ENCODE measurements at places on chromosomes 5 and 9. TPM values are rescaled to one million over a fixed set of nuclear protein-coding genes. Genes with fewer than 3 reads are reported as not detected.

The LCN12 gene
- 0.44 TPM for total RNA-seq

The MACIR gene
- 9.3 TPM for total RNA-seq

The OLFM1 gene
- 3.2 TPM for total RNA-seq

DNA sequence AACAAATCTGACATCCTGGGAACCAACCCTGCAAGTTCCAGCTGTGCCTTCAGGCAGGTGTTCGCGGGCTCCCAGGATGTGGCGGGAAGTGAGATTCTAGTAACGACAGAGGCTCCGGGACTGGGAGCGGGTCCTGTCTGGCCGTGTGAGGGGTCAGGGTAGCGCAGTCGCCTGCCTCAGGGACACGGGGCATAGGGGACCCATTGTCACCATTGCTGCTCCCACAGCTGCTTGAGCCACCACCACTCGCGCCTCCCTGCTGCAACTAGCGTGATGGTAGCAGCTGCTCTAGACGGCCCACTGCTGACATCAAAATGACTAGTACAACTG is 468.5 kb downstream of the CDH9 start:
- no peak overlapping the region for H3K4me3 ChIP-seq
- no peak for DNase-seq
- H3K36me3 ChIP-seq, result no peaks in the 10 kb centered on the region

DNA sequence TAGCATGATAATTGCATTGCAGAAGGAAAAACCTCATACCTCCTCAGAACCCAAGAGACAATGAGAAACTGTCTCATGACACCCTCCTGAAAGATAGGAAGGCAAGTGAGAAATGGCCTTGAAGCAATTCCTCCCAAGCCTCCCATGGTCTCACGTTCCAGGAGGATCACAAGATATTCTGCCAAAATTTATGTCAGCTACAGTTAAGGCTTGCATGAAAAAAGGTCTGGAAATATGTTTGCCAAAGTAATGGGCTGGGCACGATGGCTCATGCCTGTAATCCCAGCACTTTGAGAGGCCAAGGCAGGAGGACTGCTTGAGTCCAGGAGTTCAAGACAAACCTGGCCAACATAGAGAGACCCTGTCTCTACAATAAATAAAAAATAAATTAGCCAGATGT is 12.6 kb upstream of the HOMER1 start:
- no peaks in the 10 kb centered on the region for H3K4me1 ChIP-seq
- no peak for DNase-seq
- no peak overlapping the region for H3K27ac ChIP-seq
- no peaks in the 10 kb centered on the region for H3K36me3 ChIP-seq
- no peaks in the 10 kb centered on the region for H3K27me3 ChIP-seq

GRCh38 chr9:77729177-77729576 is 81.1 kb upstream of the GNA14 start:
- no peaks in the 10 kb centered on the region for H3K27me3 ChIP-seq
- no peak overlapping the region for H3K27ac ChIP-seq
- H3K4me1 ChIP-seq, result peaks cover 10% of the 10 kb centered on the region
- H3K36me3 ChIP-seq, result peaks cover 21% of the 10 kb centered on the region
- no peak overlapping the region for H3K4me3 ChIP-seq

GRCh38 chr9:114375386-114376175 is 12.2 kb downstream of the AKNA start:
- H3K36me3 ChIP-seq, result peaks cover 44% of the 10 kb centered on the region
- no peak overlapping the region for H3K27ac ChIP-seq
- H3K4me1 ChIP-seq, result peaks cover 29% of the 10 kb centered on the region
- DNase-seq, result no peak

GRCh38 chr5:6266671-6267197 is 111.6 kb downstream of the MED10 start:
- no peak for DNase-seq
- H3K4me3 ChIP-seq, result no peak overlapping the region
- no peaks in the 10 kb centered on the region for H3K27me3 ChIP-seq

DNA sequence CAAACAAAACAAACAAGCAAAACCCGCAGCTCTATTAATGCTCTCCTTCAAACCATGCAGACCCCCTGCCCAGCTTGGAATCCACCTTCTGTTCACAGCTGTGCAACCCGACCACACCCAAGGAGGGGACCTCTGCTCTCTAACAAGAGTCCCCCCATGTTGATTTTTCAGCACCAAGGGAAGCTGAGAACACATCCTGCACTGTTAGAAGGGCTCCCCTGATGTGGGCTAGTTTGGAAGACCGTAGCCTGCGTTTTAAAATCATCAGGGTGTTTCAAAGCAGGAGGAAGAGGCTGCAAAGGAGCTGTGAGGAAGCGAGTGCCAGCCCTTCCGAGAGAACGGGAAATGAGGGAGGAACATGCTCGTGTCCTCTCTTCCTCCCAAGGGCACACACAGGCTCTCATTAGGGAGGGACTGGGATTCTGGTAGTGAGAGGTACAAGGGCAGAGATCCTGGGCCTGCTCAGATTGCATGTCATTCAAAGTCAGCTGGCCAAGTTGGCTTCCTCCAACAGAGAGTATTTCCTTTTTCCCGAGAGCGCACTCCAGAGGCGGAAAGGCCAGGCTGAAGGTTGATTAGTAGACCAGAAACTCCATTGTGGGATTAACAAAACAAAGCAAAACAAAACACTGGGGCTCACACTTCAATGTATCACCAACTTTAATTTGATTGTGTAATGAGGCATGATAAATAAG is 185.9 kb downstream of the SEMA6A start:
- H3K27me3 ChIP-seq, result no peaks in the 10 kb centered on the region
- H3K36me3 ChIP-seq, result no peaks in the 10 kb centered on the region
- no peak overlapping the region for H3K4me3 ChIP-seq
- peaks cover 2% of the 10 kb centered on the region for H3K4me1 ChIP-seq

DNA sequence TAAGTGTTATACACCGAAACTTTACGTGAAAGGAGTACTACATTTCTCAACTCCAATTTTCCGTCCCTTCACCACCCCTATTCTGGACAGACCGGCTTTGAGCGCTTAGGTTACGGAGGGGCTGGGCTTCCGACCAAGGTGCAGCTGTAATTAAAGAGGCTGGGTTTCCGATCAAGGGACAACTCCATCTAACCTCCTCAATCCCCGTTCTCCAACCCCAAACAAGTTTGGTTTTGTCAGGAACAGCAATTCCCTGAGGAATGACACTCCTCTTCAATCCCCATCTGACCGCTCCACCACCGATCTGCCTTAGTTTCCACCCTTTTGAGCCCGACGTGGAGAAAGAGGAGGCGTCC is 577 bp downstream of the TUT7 start:
- H3K4me3 ChIP-seq, result peak overlapping the region; percentile 86
- peak overlapping the region; percentile 98 for H3K27ac ChIP-seq
- H3K4me1 ChIP-seq, result peaks cover 4% of the 10 kb centered on the region
- DNase-seq, result no peak
- H3K36me3 ChIP-seq, result peaks cover 3% of the 10 kb centered on the region

- H3K4me3 ChIP-seq, result no peak overlapping the region
- no peak for DNase-seq
- no peak overlapping the region for H3K27ac ChIP-seq
- no peaks in the 10 kb centered on the region for H3K27me3 ChIP-seq
- H3K4me1 ChIP-seq, result peaks cover 16% of the 10 kb centered on the region
These were observed 3.9 kb upstream of the LNPEP start for GRCh38 chr5:96932026-96932425.

GRCh38 chr5:170430866-170431437 is 41.8 kb upstream of the KCNMB1 start:
- H3K27ac ChIP-seq, result no peak overlapping the region
- DNase-seq, result no peak
- no peaks in the 10 kb centered on the region for H3K36me3 ChIP-seq
- peaks cover 28% of the 10 kb centered on the region for H3K4me1 ChIP-seq
- H3K27me3 ChIP-seq, result no peaks in the 10 kb centered on the region

DNA sequence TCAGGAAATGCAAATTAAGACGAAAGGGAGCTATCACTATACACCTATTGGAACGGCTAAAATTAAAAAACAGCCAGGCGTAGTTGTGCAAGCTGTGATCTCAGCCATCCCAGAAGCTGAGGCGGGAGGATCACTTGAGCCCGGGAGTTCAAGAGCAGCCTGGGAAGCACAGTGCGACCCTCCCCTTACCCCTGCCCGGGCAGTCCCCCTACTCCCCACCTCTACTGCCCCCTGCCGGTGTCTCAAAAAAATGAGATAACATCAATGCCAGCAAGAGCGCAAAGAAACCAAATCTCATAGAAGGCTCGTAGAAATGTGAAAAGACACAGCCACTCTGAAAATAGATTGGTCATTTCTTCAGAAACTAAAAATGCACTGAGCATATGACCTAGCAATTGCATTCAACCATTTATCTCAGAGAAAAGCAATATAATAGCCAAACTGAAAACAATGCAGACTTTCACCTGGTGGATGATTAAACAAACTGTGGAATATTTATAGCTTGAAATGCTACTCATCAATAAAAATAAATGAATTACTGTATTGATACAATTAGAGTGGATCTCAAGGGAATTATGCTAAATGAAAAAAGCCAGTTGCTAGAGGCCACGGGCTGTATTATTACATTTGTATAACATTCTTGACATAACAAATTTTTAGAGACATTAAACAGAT is 20.6 kb downstream of the OR2V2 start:
- H3K27ac ChIP-seq, result no peak overlapping the region
- H3K4me1 ChIP-seq, result peaks cover 9% of the 10 kb centered on the region
- H3K27me3 ChIP-seq, result peaks cover 78% of the 10 kb centered on the region
- DNase-seq, result no peak

DNA sequence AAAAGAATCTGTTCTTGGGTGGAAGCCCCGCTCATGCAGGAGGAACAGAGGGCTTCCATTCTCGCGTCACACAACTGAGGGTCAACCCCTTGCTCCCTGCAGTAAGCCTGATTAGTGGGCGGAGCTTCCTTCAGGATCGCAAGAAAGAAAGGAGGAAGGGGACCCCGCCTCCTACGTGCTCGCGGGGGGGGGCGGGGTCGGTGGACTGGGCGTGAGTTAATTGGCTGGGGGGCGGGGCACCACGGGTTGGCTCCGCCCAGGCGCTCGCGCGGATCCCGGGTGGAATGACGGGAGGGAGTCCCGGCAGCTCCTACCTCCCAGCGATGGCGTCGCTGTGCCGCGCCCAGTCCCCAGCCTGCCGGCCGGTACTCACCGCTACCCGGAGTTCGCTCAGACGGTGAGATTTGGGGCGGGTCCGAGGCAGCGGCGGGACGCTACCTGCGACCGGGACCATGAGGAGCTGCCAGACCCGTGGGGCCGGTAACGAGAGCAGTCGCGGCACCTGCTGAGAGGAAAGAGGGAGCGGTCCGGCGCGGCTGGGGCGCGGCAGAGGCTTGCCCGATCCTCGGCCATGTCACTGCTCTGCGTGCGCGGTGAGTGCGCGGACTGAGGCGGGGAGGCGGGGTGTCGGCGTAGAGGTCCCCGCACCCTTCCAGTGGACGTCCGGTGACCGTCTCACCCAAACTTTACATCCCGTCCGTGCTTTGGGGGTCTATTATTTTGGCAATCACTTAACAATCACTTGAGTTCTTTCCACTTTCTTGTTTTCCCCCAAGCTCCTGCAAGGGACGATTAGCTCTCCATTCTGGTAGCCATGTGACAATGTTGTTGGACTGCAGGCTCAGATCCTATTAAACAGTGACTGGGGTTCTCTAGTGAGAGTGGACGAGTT is at the start of gene UNC13B:
Gene UNC13B (plus strand): TSS at position 297 of the 892 bp plus-strand sequence. CDS start 275 bp downstream, at position 572.
- H3K4me1 ChIP-seq, result peaks cover 5% of the 10 kb centered on the region
- H3K27me3 ChIP-seq, result peaks cover 4% of the 10 kb centered on the region
- DNase-seq, result peak; percentile 96
- H3K4me3 ChIP-seq, result peak within 1 kb of the TSS; percentile 75
- peak within 1 kb of the TSS; percentile 90 for H3K27ac ChIP-seq
- no peaks in the 10 kb centered on the region for H3K36me3 ChIP-seq

Measured in muscle of leg (tissue), 16 donors.